ENCODE measurements at places on chromosomes 16 and 17.

- no peak for DNase-seq
Measured at GRCh38 chr16:73216932-73217331, 169.0 kb upstream of the ZFHX3 start.

DNA sequence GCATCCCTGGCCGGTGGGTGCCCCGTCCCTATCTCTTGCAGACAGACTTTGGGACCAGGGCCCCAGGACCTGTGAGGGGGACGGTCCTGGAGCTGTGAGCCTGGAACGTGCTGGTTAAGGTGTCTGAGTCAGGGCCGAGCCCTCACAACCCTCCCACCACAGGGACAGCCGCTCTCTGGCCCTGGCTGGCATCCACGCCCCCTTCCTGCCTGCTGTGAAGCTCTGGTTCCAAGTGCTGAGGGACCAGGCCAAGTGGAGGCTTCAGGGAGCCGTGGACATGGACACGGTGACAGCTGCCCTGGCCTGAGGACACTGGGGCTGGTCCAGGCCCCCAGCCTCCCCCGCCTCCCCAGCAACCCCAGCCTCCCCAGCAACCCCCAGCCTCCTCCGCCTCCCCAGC, 6.6 kb downstream of the TSR3 start:
- DNase-seq = no peak

DNA sequence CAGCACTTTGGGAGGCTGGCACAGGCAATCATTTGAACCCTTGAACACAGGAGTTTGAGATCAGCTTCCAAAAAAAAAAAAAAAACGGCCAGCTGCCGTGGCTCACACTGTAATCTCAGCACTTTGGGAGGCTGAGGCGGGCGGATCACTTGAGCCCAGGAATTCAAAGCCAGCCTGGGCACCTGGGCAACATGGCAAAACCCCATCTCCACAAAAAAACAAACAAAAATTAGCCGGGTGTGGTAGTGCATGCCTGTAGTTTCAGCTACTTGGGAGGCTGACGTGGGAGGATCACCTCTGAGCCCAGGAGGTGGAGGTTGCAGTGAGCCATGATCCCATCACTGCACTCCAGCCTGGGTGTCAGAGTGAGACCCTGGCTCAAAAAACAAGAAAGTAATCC, 39.0 kb downstream of the GRB2 start:
- no peak for DNase-seq

DNA sequence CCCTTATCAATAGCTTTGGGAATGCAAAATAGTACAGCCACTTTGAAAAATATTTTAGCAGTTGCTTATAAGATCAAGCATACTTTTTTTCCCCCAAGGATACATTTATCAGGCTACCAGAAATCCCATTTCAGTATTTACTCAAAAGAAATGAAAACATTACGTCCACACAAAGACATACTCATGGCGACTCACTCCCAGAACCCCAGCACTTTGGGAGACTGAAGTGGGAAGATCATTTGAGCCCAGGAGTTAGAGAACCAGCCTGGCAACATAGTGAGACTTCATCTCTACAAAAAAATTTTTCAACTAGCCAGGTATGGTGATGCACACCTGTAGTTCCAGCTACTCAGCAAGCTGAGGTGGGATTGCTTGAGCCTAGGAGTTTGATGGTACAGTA, 5.9 kb downstream of the SKA2 start:
- DNase-seq = no peak

GRCh38 chr16:64453646-64454045, 668.2 kb downstream of the CDH11 start:
- DNase-seq = no peak

DNA sequence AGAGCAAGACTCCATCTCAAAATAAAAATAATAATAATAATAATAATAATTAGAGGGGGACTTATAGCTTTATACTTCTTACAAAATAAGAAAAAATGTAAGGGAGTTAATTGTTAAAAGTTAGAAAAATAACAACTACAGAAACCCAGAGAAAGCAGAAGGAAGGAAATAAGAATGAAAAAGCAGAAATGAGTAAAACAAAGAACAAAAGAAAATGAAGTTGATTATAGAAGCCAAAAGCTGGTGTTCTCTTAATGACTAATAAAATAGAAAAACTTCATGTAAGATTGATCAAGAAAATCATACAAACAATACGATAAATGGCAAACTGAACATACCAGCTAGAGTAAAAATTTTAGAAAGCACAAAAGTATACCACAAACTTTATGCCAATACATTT, 6.8 kb upstream of the NSMCE1 start:
- DNase-seq = no peak

DNA sequence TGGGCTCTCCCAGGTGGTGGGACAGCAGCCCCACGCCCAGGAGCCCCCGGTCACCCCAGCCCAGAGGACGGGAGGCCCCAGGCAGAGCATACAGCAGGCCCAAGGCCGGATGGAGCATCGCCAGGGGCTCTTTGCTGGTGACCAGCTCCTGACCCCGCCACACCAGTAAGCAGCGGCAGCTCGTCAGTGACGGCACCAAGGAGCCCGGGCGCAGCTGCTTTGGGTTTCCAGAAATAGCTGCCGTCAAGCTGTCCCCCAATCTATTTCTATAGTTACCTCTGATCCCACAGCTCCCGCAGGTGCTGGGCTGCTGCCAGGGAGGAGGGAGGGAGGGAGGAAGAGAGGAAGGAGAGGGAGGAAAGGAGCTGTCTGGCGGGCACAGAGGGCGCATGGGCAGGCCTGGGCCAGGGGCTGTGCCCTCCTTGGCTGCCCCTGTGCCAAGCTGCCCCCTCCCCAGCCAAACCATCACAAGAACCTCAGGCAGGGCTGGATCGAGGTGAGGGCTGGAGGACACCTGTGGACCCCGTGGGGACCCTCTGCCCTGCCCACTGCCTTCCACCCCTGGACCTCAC, 10.8 kb upstream of the RASD1 start:
- DNase-seq = no peak

DNA sequence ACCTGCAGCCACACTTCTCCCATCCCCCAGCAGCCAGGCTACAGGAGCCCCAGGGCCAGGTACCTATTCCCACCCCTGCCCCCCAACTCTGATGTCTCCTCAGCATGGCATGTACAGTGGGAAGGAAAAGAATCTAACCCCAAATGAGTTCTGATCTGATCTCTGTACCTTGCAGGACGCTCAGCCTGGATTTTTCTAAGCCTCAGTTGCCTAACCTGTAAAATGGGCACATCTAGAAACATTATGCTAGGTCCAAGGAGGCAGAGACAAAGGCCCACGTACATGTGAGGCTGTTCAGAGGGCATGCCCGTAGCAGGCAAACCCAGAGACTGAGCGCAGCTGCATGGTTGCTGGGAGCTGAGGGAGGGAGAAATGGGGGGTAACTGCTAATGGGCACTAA, 35.1 kb downstream of the SLC38A8 start:
- no peak for DNase-seq

Data from type B pancreatic cell (in vitro differentiated cells).